ENCODE measurements at places on chromosomes 16 and 17. TPM values are rescaled to one million over a fixed set of nuclear protein-coding genes. Genes with fewer than 3 reads are reported as not detected.

The UNC45B gene
- total RNA-seq = 0.06 TPM

The COX6A2 gene
- total RNA-seq = not detected

The FADS6 gene
- total RNA-seq = not detected

The CBFB gene
- 20.6 TPM for total RNA-seq

The TMUB2 gene
- 12.3 TPM for total RNA-seq

The HSF4 gene
- 37.5 TPM for total RNA-seq

The EMP2 gene
- total RNA-seq = 9.2 TPM

The PMFBP1 gene
- 6.6 TPM for total RNA-seq

The EIF1 gene
- 934 TPM for total RNA-seq

The PIRT gene
- total RNA-seq = 0.04 TPM

The KCTD19 gene
- total RNA-seq = not detected

The RAB34 gene
- total RNA-seq = 4.2 TPM

The PYDC1 gene
- total RNA-seq = not detected

The MYH13 gene
- not detected for total RNA-seq

All from pancreas (tissue), 10 donors.